ENCODE measurements at places on chromosomes 5 and 9.

- DNase-seq: no peak
These were observed 1.3 kb upstream of the TMEM210 start for GRCh38 chr9:137172901-137173795.

DNA sequence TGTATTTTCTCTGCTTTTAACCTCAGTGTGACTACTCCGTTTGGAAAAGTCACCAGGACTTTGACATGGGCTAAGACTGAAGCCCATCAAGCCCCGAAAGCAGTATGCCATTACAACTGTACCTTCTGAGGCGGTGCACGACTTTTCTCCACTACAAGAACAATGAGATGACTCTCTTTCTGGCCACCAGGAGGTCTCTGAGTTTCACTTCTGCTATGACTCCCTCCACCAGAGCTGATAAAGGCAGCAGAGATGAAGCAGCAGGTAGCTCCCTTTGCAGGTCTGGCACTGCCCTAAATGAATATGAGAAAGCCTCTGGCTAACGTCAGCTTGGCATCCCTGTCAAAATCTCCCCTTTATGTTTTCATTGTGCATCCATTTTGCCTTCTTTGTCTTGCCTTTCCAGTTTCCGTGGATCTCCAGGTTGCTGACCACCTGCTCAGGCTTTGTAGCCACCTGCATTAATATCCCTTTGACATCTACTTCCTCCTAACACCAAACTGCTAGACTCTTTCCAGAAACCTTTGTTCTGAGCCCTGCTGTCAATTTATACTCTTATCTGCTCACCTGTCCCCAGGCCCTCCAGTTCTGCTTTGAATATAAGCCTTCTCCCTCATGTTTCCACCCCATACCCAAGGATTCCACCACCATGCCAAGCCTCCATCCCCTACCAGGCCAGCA, 221.7 kb downstream of the ZNF608 start:
- DNase-seq: peak; percentile 21

DNA sequence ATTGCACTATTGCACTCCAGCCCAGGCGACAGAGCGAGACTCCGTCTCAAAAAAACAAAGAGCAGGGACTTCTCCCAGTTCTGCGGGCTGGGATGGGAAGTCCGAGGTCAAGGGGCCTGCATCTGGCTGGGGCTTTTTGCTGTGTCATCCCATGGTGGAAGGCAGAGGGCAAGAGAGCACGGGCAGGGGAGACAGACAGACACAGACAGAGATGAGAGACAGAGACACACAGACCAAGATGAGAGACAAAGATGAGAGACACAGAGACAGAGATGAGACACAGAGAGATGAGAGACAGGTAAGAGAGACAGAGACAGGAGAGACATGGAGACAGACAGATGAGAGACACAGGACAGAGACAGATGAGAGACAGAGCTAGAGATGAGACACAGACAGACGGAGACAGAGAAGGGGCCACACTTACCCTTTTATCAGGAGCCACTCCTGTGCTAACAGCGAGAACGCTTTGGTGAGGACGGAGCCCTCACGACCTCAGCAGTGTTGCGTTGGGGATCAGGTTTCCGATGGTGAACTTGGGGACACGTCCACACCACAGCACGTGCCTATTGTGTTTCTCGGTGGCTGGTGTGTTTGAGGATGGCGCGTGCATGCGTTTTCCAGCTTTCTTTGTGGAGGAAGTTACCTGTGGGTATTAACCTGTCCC, 8.9 kb upstream of the TOR4A start:
- no peak for DNase-seq

DNA sequence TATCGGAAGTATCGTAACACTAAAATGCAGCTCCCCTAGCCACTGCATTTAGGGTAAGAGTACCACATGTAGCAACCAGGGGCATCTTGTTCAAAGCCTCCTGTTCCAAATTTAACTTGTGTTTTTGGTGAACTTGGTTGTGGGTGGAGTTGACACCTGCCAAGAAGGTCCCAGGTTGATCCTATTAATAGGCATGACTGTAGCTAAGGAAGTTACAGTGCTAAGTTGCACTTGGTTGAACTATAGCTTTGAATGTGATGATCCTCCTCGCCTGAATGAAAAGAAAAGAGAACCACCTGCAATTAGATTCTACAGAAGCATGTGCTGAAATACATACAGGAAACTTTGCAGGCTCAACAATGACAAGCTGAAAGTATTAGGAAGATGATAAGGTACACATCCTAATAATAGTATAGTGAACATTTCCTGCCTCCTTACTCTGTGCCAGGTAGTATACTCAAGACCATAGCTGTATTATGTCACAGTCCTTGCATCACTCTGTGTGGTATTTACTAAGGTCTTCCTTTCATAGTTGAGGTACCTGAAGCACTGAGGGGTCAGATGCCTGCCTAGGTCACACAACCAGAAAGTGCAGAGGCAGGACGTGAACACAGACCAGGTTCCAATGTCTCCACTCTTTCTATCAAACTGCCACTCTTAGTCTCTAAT, 64.5 kb upstream of the PIP5K1B start:
- DNase-seq: no peak

- no peak for DNase-seq
These were observed 378.7 kb downstream of the ENC1 start for GRCh38 chr5:74261866-74262265.

- no peak for DNase-seq
These were observed 20.2 kb downstream of the SIL1 start for GRCh38 chr5:139177809-139178588.

- DNase-seq: no peak
These were observed 30.1 kb downstream of the EGR1 start for GRCh38 chr5:138495351-138495750.

DNA sequence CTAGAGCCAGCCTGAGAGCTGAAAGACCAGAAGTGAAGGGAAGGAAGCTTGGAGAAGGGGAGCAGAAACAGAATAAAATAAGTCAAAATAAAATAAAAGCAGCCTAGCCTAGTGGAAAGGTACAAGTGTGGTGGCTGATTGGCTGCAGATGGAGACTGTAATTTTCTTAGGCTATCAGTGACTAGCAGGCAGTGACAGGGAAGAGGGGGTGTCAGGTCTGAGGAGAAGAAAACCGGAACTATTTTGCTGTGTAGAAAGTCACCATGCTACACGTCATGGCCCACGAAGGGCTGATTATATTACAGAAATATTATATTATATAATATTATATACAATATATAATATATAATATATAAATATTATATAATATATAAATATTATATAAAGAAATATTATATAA, 98.1 kb upstream of the TAF11L2 start:
- no peak for DNase-seq

DNA sequence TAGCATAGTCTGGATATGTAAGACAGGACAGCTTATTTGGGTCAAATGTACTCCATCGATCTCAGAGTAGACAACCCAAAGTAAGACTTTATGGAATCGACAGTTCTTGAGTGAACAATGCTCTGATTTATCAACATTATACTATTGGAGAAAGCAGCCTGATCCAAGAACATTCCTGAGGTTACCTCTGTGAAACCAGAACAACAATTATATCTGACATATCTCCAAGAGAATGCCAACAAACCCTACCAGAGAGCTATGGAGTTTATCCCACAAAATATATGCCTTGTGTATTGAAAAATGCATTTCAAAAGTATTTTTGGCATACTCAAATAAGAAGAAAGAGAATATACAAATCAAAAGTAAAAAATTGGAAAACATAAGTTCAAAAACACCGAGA, 1985.9 kb downstream of the EFNA5 start:
- no peak for DNase-seq

- no peak for DNase-seq
These were observed 369.4 kb upstream of the DMAC1 start for GRCh38 chr9:8168916-8169438.

DNA sequence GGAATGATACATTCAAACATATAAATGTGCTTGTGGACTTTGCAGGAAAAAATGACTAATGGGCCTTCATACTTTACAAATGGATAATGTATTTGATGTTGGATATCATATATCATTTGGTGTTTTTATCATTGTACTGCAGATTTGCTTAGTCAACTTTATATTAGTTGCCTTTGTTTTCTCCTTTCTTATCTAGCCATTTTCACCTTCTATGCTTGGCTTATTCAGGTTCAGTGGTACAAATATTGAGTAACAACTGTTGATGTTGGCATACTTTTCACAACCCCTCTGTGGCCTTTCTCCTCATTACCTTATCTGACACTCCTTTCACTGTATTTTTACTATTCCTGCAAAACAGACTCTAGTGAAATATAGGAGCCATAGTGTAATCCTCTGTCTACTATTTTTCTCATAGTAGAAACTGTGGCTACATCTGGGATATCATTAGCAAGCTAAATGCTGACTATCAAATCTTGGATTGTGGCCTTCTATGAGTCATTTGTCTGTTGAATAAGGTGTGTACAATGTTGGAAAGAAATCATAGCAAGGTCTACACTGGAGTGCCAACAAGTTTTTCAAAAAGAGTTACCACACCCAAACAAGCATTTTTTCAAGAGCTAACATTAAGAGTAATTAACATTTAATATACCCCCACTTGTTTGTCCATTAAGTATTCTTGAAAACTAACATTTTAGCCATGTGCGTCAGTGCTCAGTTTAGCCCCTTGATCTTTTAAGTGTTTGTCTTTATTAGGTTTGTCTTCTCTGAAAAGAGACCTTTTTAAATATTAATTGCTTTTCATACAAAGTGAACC, 330.1 kb downstream of the ADGRV1 start:
- no peak for DNase-seq

DNA sequence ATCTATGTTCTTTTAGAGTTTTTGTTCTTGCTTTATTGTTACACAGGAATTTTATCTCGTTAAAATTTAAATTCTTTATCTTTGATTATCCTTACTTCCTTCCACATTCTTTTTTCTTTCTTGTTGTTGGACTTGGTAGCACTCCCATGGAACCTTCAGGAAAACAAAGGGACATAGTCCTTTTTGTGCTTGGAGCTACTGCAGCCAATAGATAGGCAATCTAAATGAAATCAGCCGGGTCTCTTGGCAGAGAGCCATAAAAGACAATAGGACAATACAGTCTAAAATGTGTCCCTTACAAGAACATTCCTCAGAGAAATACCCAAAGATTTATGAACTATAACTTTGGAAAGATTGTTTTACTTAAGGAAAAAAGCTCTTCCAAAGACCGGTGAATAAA, 548.1 kb upstream of the C9orf72 start:
- peak; percentile 2 for DNase-seq

DNA sequence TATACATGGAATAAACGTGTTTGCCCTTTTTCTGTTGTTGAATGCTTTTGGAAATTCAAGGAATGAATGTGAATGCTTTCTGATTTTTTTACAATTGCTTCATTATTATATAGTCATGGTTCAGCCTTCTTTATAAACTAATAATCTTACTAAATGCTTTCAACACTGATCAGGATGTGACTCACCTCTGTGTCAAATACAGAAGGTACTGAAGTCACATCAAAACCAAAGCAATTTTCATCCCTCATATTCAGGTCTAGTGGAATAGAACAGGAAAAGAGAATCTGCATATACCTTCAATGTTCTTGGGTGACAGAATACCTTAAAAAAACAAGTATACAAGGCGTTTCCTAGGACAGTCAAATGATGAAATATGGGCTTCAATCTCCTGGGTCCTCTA, 170.7 kb downstream of the PDE4D start:
- no peak for DNase-seq

DNA sequence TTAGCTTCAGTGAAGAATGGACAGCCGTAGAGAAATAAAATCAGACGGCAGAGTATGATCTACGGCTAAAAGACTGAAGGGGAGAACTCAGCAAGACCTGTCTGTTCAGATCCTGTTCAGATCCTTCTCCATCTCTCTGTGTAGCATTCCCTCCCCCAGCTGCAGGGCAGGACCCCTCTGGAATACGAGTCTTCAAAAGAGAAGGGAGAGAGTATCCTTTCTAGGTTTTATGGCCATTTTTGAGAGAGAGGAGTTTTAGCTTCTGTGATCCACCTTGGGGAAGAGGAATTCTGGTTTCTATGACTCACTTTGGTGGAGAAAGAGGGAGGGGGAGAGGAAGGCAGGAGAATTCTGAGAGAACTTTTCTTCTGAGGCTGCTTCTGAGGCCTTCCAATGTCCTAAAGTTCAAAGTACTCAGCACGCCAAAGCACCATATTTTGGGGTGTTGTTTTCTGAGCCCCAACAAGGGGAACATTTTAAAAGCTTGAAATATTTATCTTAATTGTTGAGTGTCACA, 194.4 kb upstream of the TLE4 start:
- DNase-seq: no peak

GRCh38 chr9:126999315-127000068, 84.9 kb downstream of the RALGPS1 start:
- DNase-seq: no peak

- no peak for DNase-seq
These were observed 33.9 kb downstream of the TAS2R1 start for GRCh38 chr5:9596171-9596780.

DNA sequence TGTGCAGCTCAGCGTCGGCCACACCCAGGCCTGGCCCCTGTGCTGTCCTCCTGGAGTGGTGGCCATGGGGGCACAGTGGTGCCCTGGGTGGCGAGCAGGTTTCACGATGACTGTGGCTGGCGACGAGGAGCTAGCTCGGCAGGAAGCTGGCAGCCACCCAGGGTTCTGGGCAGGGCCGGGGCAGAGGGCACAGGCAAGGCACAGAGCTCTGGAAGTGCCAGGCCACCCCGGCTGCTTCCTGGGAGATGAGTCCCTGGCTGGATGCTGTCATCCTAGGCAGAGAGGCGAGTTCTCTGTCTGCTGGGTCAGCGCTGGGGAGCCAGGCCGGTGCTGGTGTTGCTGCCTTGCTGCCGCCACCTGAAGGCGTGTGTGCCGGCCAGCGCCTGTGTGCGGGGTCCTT, 51.7 kb downstream of the RXRA start:
- no peak for DNase-seq

- peak; percentile 64 for DNase-seq
These were observed 51.3 kb downstream of the LMX1B start for GRCh38 chr9:126664900-126665643.

DNA sequence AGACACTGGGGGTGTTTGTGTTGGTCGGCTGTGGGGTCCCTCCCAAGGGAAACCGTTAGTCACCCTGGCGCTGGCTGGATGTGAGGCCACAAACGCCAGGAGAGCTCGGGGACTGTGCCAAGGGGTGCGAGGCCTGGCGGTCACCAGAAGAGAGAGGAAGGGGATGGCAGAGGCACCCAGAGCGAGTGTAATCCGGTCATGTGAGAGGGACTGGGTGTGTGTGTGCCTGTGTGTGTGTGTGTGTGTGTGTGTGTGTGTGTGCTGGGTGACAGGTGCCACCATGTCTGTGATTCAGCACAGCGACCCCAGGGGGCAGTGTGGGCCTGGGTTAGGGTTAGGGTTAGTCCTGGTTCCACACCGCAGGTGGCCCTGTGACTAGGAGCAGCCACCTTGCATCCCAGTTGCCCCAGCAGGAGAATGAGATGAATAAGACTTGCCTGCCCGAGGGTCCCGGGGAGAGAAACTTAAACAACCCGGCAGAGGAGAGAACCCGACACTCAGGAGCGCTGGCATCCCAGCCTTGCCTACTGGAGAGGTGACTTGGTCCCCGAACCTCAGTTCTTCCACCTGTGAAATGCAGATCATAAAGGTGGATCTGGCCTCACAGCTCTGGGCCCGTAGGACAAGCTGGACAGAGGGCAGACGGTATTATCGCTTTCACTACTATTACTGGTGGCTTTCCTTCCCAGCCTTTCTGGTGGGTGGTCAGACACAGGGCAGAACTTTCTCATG, 1.4 kb upstream of the ADAMTSL2 start:
- DNase-seq: peak; percentile 87

- DNase-seq: no peak
These were observed 361.0 kb upstream of the SEMA6A start for GRCh38 chr5:116935561-116936162.
